Bronchial epithelial cell (primary cell): ENCODE measurements at places on chromosomes 7 and 10.
A peak's percentile ranks its signal among the peaks of the same experiment; 100 is the strongest.

GRCh38 chr10:6144406-6145165 lies 55.8 kb downstream of the RBM17 start:
- peak; percentile 65 for DNase-seq

GRCh38 chr10:8691498-8692017 lies 637.1 kb downstream of the GATA3 start:
- peak; percentile 59 for DNase-seq

- DNase-seq, result no peak
Measured at GRCh38 chr10:6400821-6401465, 179.1 kb downstream of the PRKCQ start.

DNA sequence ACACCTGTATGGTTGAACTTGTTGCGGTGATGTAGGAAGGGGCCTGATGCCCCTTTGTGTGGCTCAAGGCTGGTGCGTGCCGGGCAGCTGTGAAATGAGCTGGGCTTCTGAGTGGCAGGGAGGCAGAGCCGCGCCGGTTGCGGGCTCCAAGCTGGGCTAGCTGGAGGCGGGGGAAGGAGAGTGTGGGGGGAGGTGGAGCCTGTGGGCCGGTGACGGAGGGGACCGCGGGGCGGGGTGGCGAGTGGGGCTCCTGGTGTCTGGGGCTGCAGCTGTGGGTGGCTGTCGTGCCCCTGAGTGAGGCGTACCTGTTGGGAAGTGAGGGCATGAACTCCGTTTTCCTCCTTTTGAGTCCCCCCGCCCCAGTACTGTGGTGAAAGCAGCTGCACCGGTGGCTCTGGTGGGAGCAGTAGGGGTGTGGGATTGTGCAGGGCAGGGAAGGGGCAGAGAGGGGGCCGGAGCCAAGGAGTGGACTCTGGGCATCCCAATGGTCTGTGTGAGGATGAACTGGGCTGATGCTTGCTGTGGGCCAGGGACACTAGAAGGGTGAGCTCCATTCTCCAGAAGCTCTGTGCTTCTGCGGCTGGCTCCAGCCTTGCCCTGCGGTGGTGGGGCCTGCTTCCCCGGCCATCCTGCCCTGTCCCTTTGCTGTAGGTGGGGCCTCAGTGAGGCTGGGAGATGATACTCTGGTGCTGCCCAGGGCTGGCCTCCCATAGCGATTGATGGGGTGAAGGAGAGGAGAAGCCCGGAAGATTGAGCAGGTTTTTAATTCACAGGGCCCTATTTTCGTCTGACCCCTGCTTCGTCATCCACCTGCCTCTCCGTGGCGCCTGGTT lies 41.7 kb downstream of the INPP5A start:
- no peak for DNase-seq

DNA sequence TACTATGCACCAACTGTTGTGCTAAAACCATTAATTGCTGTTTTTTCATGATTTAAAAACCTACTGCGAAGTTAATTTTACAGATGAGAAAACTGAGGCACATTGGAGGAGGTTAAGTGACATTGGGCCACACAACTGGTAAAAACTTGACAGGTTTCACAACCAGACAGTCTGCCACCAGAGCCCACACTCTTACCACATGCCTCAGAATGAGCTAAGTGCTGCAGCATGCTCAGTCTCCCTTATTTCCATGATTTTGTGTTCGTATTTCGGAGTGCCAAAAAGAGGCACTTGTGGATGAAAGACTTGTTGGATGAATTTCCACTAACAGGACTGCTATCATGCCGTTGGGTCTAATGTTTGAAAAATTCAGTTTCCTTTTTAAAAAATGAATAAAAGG lies 77.4 kb downstream of the PCLO start:
- no peak for DNase-seq

DNA sequence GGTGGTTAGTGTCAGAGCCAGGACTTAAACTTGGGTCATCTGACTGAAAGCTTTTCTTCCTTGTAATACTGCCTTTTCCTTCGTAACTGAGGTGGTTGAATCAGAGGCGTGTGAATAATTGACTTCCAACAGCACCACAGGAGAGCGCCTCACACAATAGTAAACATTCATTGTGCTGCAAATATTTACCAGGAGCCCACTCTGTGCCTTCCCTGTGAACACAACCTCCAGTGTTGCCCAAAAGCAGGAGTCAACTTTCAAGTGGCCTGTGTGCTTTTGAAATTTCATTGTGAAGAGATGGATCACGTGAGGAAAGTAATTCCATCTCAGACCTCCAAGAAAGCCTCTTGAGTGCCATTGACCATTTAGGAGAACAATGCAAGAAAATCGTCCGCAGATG lies 60.2 kb downstream of the ADRA2A start:
- no peak for DNase-seq

DNA sequence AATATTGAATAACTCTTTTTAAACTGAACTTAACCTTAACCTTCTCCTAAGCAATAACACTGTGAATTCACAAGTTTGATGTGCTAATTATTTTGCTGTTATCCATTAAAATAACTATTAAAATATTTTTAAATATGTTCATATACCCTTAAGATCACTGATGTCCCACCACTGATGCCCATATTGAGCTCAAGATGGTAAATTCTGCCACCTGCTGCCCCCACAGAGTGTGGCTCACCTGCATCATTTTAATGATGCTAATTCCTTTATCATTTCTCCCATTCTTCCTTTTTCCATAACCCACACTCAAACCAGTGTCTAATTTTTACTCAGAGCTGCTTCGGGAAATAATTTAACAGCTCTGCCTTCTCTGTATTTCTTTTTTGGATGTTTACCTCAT lies 82.3 kb upstream of the ARID5B start:
- DNase-seq, result no peak

DNA sequence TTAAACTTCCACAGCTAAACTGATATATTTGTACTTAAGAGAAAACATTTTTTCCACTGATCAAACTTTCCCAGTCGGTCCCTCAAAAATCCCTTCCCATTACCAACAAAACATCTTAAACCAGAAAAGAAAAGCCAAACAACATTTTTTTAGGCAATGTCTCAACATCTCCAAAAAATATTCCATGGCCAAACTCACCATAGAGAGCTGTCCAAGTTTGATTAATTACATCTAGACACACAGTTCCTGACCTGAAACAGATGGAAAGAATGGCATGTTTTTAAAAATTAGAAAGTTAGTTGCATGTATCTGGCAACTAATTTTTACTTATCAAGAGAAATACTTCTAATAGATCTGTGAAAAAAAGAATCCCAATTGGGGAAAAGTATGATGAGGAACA lies 95.4 kb downstream of the UBE2H start:
- no peak for DNase-seq

DNA sequence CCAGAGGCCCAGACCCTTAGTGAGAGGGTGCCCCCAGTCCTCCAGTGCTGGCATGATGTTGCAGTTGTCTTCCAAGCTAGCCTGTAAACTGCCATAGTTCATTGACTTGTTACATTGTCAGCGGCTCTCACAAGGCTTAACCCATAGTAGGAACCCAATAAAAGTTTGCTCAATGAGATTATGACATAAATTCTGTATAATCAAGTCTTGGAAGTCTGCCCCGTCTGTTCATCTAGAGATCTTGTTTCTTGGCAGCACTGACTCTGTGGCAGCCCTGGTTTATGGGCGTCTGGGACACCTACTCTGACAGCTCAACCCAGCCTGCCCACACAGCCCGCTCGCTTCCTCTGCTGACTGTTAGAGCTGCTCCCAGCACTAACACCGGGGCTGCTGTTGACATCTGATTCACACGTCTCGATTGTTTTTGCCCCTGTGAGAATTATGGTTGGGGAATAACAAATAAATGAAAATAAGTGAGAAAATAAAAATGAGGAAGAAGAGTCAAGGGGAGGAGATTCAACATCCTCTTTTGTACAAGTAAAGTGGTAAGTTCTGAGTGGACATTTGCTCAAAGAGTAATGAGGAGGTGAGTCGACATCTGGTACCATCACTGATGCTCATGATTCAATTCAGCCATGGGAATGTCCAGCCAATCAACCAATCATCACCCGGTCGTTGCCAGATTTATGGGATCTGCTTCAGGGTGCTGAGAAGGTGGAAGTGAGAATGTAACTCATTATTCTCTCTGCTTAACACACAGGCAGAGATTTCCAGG lies 160.8 kb downstream of the SPAG6 start:
- no peak for DNase-seq

- no peak for DNase-seq
Measured at GRCh38 chr10:67776371-67776770, 61.6 kb downstream of the DNAJC12 start.

- no peak for DNase-seq
Measured at GRCh38 chr7:20778063-20778721, 8.5 kb downstream of the SP8 start.
